ENCODE measurements at places on chromosomes 12 and 14.
A peak's percentile ranks its signal among the peaks of the same experiment; 100 is the strongest.

DNA sequence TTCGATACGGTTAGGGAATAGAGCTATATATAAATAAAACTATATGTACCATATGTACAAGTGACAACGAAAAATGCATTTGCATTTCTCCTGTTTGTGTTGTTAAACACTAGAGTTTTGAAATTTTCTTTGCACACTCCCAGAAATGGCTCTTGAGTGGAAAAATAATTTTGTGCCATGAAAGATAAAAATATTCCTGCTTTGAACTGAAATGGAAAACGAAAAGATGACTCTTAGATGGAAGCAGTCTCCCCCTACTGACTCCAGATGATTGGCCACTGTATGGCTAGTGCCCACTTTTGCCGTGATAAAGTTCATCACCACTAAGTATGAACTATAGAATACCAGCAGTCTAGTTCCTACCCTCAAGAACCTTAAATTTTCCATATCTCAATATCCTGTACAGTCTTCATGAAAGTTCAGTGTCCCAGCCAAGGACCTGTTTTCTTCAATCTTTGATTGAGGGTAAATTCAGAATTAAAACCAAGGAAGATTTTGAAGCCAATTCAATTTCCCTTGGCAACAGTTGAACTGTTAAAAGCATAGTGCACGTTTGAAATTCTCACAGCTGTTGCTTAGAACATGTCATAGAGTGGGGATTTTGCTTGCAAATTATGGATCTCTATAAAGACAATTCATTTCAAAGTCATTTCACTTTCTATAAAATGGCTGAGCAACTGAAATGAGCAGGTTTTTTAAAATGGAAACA lies 1.6 kb upstream of the PPP2R5E start:
- no peak for DNase-seq

GRCh38 chr14:97106166-97106565 lies 309.0 kb downstream of the VRK1 start:
- DNase-seq, result no peak

DNA sequence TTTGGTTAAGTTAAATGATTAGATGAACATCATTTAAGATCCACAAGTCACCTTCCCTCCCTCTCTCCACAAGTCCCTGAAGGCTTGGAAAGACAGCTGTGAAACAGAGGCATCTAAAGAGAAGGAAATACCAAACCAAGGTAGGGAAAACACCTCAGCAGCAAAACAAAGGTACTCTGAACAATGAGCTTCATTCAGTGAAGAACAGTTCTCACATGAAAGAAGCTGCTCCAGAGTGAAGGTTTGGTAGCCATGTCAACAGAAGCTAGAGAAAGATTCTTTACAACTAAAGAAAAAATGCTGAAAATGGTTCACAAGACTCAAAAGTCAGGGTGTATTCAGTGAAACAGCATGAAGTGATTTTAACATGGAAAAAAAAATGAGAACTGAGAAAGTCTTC lies 69.4 kb downstream of the FGD6 start:
- no peak for DNase-seq

- no peak for DNase-seq
Measured at GRCh38 chr14:64060648-64061096, 207.9 kb downstream of the SYNE2 start.

DNA sequence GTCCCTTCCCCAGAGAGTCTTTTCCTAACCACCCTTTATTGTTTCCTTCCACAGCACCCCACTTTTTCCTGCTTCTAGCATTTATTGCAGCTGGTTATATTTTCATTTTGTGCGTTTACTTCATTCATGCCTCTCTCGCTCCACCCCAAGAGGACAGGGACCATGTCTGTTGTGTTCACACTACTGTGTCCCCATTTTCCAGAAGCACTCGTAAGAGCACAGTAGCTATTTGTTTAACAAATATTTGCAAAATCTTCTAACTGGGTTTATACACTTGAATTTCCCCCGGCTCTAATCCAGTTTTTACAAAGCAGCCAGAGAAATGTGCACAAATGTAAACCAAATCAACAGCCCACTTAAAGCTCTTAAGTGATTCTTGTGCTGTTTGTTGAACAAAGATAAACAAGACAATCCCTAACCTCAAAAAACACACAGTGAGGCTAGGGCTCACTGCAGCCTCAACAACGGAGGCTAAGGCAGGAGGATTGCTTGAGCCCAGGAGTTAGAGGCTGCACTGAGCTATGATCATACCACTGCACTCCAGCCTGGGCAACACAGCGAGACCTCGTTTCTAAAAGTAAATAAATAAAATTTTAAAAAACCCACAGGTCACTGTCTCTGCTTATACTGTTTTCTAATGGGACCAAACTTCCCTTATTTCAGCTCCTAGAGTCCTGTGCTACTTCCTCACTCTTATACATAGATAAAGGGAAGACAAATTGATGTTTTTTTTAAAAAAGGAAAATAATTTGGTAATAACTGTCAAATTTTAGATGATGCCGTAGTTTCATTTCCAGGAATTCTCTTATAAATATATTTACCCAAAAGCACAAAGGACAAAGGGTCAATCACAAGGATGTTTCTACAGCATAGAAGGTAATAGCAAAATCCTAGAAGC lies 6.6 kb upstream of the ABCD4 start:
- no peak for DNase-seq

DNA sequence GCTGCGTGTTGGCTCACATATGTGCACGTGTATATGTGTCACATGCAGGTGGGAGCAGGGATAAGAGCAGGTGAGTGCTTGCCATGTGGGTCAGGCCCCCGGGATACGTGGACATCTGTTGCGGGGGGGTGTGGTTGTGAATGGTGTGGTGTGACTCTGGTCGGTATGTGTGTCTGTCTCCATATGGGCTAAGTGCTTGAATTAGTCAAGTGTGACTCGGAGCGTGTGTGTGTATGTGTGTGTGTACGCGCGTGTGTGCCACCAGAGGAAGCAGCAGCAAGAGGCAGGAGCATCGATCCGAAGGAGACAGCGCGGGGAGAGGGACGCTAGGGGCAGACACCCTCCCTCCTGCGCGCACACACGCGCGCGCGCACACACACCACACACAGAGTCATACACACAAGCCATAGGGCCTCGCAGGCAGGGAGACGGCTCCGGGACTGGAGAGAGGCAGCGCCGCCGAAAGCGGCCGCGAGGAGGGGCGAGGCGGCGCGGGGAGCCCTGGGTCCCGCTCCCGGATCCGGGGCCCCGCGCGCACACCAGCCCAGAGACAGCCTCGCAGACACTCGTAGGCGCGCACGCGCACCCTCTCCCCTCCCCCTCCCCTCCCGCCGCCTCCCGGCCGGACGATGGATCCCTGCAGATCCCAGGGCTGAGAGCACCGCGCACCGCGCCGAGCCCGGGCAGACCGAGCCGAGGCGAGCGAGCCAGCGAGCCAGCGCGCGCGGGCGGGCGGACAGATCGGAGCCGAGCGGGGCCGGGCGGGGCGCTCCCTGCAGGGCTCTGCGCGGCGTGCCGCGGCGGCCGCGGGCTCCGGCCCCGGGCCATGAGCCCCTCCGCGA lies at the start of gene ASIC1:
Gene ASIC1 (plus strand): TSS at position 597 of the 842 bp plus-strand sequence. CDS start 1,171 bp downstream, outside the sequence.
- peak; percentile 87 for DNase-seq

DNA sequence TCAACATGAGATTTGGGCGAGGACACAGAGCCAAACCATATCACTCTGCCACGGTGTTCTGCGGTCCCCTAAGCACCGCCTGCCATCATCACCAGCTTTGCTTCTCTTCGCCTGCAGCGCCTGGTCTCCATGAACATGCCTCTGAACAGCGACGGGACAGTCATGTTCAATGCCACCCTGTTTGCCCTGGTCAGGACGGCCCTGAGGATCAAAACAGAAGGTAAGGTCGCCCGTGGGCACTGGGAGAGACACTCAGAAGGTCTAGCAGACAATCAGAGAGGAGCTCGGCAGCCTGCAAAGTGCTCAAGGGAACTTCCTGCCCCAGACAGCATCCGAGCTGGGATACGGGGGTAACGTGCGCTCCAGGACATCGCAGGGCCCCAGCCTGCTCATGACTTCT lies 126.0 kb upstream of the FKBP4 start:
- no peak for DNase-seq

GRCh38 chr14:65193916-65194590 lies 91.7 kb upstream of the MAX start:
- no peak for DNase-seq

DNA sequence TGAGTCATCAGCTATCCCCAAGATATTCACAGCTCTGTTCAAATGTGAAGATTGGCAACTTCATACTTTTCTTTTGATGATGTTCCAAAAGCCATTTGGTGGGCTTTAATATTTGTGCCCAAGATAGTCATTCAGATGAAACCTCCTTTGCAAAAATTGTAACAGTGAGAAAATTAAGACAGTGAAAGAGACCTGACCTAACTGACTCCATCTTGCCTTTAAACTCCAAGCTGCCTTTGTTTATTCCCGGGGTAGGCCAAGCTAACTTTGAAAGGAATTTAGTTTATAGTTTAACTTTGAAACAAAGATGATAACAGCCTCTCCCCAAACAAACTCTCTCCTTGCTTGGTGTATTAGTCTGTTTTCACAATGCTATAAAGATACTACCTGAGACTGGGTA lies 221.1 kb downstream of the KTN1 start:
- no peak for DNase-seq

- no peak for DNase-seq
Measured at GRCh38 chr12:103802586-103802886, 38.5 kb downstream of the NT5DC3 start.

- DNase-seq, result no peak
Measured at GRCh38 chr14:96739200-96739910, 57.8 kb upstream of the VRK1 start.

GRCh38 chr12:116346222-116346621 lies 68.7 kb upstream of the MED13L start:
- no peak for DNase-seq

DNA sequence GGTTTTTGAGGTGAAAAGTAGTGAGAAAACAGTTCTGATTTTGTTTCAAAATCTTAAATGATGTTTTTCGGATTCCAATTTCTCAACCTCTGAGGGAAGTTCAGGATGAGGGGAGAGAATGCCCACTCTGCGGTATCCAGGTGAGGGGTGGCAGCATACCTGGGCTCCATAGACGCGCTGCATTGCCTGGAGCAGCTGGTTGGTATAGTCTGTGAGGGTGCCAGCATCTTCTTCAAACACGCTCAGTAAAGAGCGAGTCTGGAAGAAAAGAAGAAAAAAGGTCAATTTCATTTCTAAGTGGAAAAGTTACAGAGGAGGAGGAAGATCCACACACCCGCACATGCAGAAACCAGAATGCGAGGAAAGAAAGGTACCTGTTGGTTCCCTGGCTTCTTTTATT lies 7.0 kb downstream of the APPL2 start:
- no peak for DNase-seq

DNA sequence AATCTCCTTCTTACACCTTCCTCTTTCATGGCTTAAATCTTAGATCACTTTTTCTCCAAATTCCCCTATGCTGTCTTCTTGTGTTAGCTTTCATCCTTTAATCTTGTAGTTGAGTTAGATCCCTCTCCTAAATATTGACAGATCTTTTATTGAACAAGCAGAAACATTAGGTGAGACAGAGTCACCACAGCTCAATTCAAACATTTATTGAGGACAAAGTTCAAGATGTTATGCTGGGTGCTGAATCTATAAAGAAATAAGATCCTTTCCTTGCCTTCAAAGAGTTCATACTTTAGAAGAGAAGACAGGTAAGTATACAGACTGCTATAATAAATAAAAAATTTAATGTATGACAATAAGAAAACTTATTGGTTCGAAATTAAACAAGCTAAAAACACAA lies 109.7 kb downstream of the TXNDC16 start:
- no peak for DNase-seq

DNA sequence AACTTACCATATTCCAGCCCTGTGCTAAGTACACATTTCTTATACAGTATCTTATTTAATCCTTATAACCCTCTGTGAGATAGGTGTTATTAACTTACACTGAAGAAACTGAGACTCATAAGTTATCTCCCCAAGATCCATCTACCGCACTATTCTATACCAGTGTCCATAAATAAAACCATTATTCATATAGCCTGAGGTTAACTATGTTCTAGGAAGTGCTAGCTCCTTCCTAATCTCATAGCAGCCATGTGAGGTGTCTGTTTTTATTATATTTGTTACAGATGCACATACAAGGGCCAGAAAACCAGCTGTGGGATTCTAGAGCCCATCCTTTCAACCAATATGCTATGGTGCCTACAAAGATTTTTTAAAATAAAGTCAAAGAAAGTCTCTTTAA lies 100.3 kb upstream of the RAP1B start:
- no peak for DNase-seq

GRCh38 chr12:116880213-116880816 lies 926 bp downstream of the HRK start:
- DNase-seq, result no peak

DNA sequence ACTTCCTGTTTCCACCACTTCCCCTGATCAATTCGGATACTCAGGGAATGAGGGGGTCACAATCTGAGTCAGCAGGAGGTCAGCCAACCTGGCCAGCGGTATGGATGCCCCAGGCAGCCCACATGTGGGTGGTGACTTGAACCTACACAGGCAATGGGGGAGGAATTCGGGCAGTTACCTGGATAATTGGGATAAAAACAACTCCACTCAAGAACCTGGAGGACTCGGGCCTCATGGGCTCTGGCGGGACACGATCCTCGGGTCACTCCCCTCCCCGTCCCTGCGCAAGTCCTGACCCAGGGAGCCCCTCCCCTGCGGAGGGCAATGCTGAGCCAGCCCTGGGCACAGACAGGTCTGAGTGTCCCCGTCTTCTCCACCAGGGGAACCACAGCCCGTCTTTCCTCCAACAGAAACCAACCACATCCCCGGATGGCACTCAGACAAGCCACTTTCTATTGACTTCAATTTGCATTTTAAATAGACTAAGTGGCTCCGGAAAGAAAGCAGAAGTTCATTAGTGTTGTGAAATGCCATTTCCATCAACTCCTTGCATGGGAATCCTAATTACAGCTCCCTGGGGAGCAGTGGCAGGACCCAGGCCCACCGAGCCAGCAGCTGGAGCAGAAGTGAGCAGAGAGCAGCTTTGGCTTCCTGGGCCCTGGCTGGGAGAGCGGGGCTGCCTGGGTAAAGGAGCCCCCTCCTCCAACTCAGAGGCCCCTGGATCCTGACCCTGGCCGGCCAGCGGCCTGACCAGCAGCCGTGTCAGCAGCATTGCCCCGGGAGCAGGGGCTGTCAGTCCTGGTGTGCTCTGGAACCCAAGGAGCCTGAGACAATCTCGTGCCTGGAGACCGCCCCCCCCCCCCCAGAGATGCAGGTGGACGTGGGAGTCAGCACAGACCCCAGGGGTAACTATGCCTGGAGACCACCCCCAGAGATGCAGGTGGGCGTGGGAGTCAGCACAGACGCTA lies 374.1 kb downstream of the ADGRD1 start:
- no peak for DNase-seq

GRCh38 chr12:59780605-59781135 lies 184.8 kb downstream of the SLC16A7 start:
- DNase-seq, result no peak

DNA sequence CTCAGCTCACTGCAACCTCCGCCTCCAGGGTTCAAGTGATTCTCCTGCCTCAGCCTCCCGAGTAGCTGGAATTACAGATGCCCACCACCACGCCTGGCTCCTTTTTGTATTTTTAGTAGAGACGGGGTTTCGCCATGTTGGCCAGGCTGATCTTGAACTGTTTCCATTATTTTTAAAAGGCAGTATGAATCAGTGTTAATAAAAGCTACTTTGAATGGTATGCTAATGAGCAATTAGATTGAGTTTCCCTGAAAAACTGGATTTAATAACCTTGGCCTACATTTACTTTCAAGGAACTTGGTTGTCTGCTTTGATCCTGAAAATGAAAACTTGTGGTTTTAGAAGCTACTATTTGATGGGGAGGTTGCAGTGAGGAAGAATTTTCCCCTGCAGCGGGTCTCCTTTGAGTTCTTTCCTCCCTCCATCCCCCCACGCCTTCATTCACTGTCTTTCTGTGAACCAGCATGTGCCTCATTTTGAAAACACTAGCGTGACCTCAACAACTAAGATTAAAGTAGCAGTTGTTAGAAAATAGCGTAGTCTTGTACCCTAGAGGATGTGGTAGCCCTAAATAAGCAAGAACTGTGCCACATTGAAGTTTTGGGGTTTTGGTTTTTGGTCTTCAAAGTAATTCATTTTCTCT lies 17.8 kb upstream of the RPS6KA5 start:
- DNase-seq, result no peak

Measured in left ventricle myocardium superior (tissue), 1 donor.